Naive B cell (primary cell): ENCODE measurements at places on chromosomes 12 and 14. TPM values are rescaled to one million over a fixed set of nuclear protein-coding genes. Genes with fewer than 3 reads are reported as not detected.

DNA sequence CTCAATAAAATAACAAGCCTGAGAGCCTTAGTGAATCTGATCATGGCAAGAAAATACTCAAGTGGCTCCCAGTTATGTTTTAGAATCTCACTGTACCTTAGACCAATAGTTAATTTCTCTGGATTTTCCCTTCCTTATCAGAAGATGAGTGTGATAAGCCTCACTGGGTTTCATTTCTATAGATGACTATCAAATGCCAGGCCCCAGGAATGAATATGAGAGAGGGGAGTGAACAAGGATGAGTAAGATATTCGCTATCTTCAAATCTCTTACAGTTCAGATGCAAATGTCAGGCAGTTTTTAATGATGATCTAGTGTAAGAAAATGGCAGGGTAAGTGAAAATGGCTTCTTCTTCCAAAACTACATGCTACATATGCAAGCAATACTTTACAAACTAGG is 26.1 kb upstream of the OR10P1 start:
- no peak for DNase-seq

GRCh38 chr12:47824198-47824597 is 4.5 kb upstream of the HDAC7 start:
- no peak for DNase-seq

DNA sequence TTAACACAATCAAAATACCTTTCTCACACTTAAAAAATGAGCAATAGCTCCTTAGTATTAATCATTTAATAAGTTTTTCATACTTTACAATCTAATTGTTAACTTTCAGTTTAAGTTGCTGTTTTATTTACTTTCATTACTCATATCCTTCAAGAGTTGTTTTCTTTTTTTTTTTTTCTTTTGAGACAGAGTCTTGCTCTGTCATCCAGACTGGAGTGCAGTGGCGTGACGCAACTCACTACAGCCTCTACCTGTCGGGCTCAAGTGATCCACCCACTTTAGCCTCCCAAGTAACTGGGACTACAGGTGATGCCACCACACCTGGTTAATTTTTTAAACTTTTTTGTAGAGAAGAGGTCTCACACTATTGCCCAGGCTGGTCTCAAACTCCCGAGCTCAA is 16.1 kb downstream of the ZBTB1 start:
- DNase-seq = no peak

GRCh38 chr12:77433799-77434198 is 368.4 kb upstream of the E2F7 start:
- no peak for DNase-seq

KERA gene
- not detected for polyA plus RNA-seq

INHBC gene
- polyA plus RNA-seq = not detected

CIT gene
- 0.75 TPM for polyA plus RNA-seq

OR6C76 gene
- not detected for polyA plus RNA-seq
